ENCODE measurements at places on chromosomes 1 and 21.
A peak's percentile ranks its signal among the peaks of the same experiment; 100 is the strongest.

DNA sequence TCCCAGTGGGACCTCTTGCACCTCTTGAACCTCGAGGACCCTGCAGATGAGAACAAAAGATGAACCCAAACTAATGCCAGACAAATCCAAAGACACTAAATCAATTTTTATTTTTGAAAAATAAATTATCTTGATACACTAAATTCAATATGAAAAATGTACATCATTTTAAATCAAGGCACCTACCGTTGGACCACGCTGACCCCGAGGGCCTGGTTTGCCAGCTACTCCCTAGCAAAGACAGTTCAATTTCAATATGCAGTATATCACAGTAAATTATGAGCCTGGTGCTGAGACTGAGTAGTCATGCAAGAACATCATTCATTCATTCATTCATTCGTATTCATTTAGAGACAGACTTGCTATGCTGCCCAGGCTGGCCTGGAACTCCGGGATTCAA is 129.4 kb downstream of the COL11A1 start:
- no peak for DNase-seq

- no peak for DNase-seq
These were observed 8.0 kb downstream of the OR2L3 start for GRCh38 chr1:248054671-248055070.

GRCh38 chr1:231817801-231818200 is 191.2 kb downstream of the DISC1 start:
- DNase-seq = no peak

- no peak for DNase-seq
These were observed 105.6 kb upstream of the GCLM start for GRCh38 chr1:94014635-94015488.

- DNase-seq = peak; percentile 8
These were observed 8.8 kb upstream of the CTBS start for GRCh38 chr1:84582802-84583587.

GRCh38 chr1:85554630-85555327 is 25.8 kb upstream of the CCN1 start:
- no peak for DNase-seq

- DNase-seq = no peak
These were observed 16.9 kb downstream of the TCEANC2 start for GRCh38 chr1:54070171-54070837.

Data from body of pancreas (tissue), 4 donors.